Stimulated activated naive CD4-positive, alpha-beta T cell treated with Interleukin-2 at 50 U/mL for 16 hours (primary cell): ENCODE measurements at places on chromosomes 12 and 14.
A peak's percentile ranks its signal among the peaks of the same experiment; 100 is the strongest.

DNA sequence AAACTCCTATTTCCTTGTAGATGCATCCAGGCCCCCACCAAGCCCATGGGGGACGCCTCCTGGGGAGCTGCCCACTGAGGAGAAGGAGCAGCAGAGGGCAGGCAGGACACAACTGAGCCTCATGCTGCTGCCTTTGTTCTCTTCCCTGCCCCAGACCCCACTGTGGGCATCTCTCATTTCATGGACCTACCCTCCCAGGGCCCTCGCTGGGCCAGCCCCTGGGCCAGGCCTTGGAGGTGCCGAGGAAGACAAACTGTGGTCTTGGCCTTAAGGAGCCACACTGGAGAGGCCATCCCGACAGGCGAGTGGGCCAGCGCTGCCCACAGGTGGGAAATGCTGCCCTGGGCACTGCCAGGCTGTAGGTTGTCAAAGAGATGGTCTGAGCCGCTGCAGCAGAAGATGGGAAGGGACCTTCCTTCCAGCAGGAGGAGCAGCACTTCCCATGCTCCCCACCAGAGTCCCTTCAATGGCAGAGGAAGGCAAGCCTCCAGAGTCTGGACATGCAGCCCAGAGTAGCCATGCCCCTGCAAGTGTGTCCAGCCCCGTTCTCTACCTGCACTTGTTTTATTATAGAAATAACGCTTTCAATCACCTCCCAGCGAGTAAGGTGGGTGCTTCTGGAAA lies 147.4 kb downstream of the BCL11B start:
- no peak for DNase-seq

DNA sequence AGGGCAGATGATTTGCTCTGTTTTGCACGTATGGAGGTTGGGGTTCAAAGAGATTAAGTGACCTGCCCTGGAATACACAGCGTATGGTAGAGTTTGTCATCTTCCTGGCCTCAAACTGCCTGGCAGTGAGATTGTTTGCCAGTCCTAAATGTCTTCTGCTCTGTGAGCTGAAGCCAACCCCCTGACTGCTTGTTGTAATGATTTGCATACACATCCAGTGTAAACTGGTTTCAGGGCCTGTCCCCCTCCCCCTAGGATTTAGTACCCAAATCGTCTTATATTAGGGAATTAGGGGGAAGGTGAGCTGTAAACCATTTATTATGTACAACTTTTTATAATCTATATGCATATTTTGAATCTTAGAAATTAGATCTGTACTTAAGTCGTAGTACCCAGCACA lies 38.4 kb downstream of the AKAP3 start:
- DNase-seq: no peak

DNA sequence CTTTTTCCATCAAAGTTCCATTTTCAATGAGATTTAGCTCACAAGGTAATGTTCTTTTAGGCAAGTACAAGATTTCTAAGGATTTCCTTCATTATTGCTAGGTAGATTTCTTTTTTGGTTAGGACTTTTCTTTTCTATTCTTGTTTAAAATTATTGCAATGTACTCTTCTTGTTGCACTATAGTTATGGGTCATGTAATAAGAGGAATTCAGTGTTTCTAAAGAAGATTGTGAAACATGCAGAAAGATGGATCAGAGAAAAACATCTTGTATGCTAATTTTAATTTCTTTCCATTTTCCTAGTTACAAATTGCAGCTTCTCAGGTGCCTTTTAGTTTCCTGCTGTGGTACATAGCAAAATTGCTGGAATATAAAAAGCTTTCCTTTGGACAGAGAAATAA lies 56.1 kb downstream of the BTG1 start:
- DNase-seq: no peak

DNA sequence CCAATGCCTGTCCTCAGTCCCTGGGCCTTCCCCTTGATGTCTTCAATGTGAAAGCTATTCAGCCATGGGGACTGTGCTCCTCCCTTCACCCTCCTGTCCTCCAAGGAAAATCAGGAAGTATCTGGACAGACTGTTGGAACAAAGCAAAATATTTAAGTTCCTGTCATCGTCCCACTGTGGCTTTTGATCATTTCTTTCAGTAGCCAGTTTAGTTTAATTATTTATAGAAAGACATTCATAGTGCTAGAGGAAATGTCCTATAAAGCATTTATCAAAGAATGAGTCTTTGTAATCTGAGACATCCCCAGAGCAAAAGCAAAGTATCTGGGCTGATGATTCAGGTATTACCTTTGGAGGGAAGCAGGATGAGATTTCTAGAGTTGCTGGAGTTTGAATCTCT lies 254.1 kb downstream of the NRXN3 start:
- no peak for DNase-seq

- DNase-seq: no peak
Observed at GRCh38 chr14:76716285-76716684, 45.0 kb upstream of the VASH1 start.

DNA sequence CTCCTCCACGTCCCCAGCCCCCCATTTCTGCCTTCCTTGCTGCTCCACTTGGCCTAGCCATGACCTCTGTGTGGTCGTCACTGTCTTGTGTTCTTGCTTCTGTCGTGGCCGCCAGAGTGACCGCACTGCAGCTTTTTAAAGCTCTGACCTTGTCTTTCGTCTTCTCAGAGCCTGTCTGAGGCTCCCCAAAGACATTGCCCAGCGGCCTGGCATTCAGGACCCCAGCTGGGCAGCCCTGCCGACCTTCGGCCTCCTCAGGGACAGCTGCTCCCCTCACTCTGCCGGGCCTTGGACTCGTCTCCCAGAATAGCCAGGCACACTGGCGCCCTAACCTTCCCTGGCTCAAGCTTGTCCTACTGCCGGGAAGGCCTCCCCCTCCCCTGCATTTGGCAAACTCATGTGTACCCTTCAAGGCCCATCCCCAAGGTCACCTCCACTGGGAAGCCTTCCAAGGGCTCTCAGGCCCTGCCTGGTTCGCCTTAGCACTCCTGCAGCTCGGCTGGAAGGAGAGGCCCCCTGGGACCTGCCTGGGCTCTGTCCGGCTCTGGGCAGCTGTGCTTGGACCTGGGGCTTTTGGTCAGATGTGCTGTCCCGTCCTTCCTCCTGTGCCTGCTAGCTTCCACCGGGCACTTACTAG lies 15.7 kb upstream of the DLK1 start:
- no peak for DNase-seq

- DNase-seq: no peak
Observed at GRCh38 chr14:71341156-71341555, 433.9 kb downstream of the PCNX1 start.

GRCh38 chr12:34292736-34293625 lies 270.7 kb downstream of the ALG10 start:
- DNase-seq: no peak

GRCh38 chr14:69708586-69709560 lies 58.1 kb upstream of the SRSF5 start:
- DNase-seq: peak; percentile 12

- DNase-seq: no peak
Observed at GRCh38 chr12:98123021-98123461, 392.3 kb upstream of the TMPO start.

DNA sequence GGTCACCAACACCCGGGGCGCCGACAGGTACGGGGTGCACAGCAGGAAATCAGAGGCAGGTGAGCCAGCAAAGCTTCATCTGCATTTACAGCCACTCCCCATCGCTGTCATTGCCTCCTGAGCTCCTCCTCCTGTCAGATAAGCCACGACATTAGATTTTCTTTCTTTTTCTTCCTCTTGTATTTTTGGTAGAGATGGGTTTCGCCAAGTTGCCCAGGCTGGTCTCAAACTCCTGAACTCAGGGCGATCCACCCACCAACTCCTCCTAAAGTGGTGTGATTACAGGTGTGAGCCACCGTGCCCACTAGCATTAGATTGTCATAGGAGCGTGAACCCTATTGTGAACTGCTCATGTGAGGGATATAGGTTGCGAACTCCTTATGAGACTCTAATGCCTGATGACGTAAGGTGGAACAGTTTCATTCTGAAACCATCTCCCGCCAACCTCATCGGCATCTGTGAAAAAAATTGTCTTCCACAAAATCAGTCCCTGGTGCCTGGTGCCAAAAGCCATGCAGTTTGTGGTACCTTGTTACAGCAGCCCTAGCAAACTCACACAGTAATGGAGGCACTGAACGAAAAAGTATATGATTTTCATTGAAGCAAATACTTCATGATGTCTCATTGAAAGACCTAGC lies 1.5 kb downstream of the STYK1 start:
- DNase-seq: no peak

DNA sequence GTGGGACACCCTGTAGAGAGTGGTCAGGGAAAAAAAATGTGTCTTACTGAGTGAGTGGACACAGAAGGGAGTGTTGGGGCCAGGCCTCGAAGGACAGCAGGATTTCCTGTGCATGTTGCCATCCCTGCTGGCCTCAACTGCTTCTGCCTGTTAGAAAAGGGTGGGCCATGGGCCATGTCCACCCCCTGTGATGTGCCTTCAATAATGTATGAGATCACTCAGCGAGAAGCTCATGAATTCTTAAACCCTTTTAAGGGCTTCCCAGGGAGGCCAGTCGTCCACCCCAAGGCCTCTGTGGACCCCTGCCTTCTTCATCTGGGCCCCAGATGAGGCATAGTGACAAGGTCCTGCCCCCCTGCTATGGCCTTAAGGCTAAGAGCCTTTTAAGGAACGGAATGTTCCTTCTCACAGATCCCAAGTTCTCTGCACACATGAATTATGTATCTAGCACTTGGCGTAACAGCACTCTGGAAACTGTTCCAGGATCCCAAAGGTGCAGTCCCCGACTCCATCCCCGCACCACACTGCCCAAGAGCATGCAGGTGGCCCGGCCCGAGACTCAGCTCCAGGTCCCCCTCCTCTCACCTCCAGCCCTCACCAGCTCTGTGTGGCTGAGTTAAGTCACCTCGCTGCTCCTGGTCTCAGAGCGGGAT lies 8.9 kb upstream of the C14orf132 start:
- no peak for DNase-seq

DNA sequence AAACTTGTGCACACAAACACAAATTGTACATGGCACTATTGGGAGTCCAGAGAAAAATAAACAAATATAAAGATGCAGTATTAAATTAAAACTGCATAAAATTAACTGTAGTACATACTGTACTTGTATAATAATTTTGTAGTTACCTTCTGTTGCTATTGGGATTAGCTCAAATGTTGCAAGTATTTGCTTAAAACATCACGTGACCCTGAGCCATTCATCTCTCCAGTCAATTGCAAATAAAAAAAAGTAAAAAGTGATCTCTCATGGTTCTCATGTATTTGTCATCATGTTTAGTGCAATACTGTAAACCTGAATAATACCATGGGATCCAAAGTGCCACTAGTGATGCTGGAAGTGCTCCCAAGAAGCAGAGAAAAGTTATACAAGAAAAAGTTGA lies 88.1 kb upstream of the NAV3 start:
- no peak for DNase-seq

DNA sequence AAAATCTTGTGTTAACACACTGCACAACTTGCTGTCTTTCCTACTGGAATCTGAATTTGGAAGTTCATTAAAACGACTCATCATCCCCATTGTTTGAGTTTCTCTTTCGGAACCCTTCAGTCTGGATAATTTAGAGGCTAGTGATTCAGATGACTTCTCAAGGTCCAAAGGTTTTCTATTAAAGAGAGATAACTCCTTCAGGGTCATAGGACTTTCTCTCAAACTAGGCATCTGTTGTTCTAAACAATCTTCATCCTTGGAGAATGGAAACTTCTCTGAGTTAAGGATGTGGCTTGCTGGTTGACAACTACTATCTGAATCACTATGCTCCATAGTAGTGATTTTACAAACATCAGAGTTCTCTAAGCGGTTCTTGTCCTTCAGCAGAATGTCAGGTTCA lies 4.4 kb downstream of the MLH3 start:
- DNase-seq: no peak

GRCh38 chr12:95953000-95953399 lies 9.9 kb downstream of the AMDHD1 start:
- no peak for DNase-seq

GRCh38 chr12:56338308-56339157 lies at the start of gene IL23A:
IL23A (plus strand) TSS chr12:56338884; CDS start chr12:56339045, 161 bp downstream.
- DNase-seq: peak; percentile 86

GRCh38 chr14:24417832-24418491 lies 11.5 kb downstream of the CBLN3 start:
- DNase-seq: no peak

DNA sequence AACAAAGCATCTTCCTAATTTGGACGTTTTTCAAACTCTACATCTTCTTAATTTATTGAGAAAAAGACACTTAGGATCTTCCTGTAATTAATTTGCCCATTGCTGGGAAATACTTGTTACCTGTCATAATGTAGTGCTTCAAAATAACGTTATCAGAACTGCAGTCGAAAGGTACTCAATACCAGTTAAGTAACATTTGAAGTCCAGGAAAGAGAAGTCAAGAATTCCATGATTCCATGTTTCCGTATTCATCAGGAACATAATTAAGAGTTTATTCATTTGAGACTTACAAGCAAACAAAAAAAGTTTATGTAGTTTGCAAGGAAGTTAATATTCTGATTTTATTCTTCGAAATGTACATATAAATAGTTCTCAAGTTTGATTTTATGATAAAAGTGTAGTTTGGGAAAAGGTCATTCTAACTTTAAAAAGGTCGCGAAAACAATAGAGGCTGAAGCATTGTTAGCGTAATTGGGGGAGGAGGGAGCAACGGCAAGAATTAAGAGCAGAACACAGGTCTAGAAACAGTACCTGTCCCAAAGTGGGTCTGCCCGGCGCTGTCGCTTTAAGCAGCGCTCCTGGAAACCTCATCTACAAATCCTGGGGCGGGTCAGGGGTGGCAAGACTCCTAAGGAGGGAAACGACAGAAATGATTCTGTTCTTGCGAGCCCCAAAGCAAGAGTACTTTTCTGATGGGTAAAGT lies 1.2 kb upstream of the KCNMB4 start:
- no peak for DNase-seq

- DNase-seq: no peak
Observed at GRCh38 chr12:92898755-92899154, 30.3 kb downstream of the EEA1 start.

GRCh38 chr12:14803830-14804160 lies 325 bp downstream of the C12orf60 start:
- DNase-seq: no peak

DNA sequence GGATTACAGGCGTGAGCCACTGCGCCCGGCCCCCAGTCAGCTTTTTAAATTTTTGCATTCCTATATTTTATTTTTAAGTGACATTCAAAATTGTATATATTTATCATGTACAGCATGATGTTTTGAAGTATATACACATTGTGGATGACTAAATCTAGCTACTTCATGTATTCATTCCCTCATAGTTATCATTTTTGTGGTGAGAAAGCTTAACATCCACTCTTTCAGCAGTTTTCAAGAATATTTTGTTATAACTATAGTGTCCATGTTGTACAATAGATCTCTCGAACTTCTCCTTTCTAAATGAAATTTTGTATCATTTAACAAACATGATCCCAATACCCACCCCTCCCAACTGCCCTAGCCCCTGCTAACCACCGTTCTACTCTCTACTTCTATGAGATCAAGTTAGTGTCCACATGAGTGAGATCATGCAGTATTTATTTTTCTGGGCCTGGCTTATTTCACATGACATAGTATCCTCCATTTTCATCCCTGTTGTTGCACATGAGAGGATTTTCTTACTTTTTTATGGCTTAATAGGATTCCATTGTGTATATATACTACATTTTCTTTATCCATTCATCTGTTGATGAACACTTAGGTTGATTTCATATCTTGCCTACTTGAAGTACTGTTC lies 8.8 kb upstream of the HEBP1 start:
- DNase-seq: no peak
